ENCODE measurements at places on chromosomes 7 and 10. TPM values are rescaled to one million over a fixed set of nuclear protein-coding genes. Genes with fewer than 3 reads are reported as not detected.
A peak's percentile ranks its signal among the peaks of the same experiment; 100 is the strongest.

The SERPINE1 gene
- total RNA-seq, result 1.1 TPM

GRCh38 chr7:32616625-32617024, 121.3 kb downstream of the AVL9 start:
- DNase-seq, result peak; percentile 26

- DNase-seq, result no peak
Measured at GRCh38 chr10:103295374-103296015, 18.6 kb downstream of the INA start.

DNA sequence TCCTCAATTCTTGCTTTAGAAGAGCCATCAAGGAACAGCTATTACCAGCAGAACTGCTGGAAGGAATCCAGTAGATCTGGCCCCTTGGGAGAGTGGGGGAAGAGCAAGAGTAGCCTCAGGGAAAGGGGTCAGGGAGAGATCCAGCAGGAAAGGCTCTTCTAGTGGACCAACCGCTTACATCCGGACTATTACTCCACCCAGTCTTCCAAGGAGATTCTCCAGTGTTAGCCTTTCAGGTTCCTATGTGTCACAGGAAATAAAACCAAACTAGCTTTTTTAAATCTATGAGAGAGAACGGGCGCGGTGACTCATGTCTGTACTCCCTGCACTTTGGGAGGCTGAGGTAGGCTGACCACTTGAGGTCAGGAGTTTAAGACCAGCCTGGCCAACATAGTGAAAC, 34.3 kb downstream of the TET1 start:
- peak; percentile 7 for DNase-seq

The GOT1 gene
- 35.6 TPM for total RNA-seq

DNA sequence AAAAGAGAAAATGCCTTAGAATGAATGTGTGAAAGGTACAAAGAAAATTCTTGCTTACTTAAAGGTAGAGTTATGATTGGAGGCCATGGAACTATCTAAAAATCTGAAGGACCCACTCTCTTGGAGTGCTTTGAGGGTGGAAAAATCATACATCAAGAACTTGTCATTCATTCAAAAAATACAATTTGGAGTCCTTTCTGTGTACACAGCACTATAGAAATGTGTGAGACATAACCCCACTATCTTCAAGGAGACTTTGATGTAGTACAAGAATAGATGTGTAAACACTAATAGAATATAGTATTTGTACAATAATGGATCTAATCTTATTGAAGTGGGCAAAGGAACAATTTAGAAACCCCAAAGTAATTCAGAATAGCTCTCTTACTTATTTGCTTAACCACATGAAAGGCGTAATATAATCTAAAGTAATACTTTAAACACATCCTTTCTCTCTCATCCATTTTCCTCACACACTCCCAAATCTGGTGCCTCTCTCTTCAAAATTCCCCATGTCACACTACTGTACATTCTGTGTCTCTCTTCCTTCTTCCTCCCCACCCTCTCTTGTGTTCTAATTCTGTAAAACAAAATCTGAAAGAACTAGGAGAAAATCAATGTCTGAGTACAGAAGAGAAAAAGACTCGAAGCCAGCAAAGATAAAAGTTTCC, 166.7 kb downstream of the DNAJB9 start:
- no peak for DNase-seq

DNA sequence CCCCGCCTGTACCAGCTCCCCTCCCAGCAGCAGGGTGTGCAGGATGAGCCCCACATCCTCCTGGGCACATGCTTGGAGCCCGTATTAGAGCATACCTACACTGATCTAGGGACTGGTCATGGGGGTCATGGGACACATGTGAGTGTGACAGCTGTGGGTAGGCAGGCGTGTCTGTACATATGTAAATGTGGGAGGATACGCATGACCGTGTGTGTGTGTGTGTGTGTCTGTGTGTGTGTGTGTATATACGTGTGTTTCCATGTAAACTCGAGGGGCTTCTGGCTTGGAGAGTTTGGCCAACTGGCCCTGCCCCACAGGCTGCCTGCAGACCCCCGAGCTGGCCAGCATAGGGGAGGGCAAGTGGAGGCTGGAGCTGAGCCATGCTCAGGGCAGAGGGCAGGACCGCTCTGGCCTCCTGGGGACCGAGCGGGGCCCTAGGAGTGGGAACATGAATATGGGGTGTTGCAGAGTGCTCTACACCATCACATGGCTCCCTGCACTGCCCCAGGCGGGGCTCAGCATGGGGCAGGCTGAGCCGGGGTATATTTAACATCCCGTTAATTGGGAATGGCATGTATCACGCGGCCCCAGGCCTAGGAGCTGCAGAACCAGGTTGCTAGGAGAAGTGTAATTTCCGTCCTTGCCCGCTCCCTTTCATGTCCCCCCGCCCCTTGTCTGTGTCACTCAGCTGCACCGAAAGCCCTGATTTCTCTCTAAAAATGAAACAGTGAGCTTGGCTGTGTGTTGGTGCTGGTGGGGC, 152.7 kb upstream of the PCBD1 start:
- DNase-seq, result no peak

- DNase-seq, result no peak
Measured at GRCh38 chr10:75450644-75451640, 19.5 kb downstream of the LRMDA start.

- DNase-seq, result no peak
Measured at GRCh38 chr7:55912748-55913158, 25.5 kb downstream of the ZNF713 start.

GRCh38 chr10:86583983-86584382, 62.4 kb upstream of the WAPL start:
- DNase-seq, result no peak

DNA sequence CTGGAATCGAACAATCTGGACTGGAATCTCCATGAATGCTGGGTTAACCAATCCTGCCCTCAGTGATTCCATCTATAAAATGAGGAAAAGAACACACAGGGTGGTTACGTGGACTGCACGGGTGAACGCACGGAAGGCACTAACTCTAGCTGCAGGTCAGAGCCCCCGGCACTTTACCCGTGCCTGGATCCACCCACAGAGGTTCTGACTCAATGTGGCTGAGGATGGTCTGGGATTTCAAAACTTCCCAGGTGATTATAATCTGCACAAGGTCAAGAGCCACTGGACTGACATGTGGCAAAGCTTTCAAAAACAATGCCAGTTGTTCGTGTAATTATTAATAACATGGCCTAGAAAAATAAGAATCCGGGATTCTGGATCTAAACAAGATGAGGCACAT, 29.2 kb downstream of the KIAA1549 start:
- DNase-seq, result no peak

The RNF133 gene
- total RNA-seq, result 0.69 TPM

DNA sequence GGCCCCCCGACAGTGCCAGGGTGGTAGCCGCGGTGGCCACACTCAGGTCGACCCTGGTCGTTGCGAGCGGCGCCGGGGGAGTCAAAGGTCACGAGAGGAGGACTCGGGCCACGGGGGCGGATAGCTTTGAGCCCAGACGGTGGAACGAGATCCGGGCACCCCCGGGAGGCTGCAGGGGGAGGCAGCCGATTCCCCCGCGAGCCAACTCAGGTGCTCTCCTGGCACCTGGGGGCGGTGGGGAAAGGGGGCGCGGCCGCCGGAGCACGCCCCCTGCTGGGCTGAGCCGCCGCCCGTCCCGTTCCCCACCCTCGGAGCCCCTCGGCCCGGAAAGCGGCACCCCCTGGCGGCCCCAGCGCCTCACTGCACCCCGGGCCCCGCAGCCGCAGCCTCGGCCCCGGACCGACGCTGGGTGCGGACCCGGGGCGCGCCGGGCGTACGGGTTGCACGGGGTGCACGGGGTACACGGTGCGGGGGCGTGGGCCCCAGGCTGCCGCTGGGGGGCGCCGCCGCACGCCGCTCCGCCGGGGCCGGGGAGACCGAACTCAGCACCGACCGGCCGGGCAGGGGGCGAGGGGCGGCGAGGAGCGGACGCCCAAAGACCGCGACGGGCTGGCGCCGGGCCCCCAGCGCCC, 521 bp upstream of the NYAP1 start:
- peak; percentile 80 for DNase-seq

GRCh38 chr10:18229826-18230225, 89.6 kb downstream of the CACNB2 start:
- no peak for DNase-seq

The C7orf57 gene
- total RNA-seq, result 0.24 TPM

The SEMA3D gene
- 0.91 TPM for total RNA-seq

The ZC3HAV1L gene
- 15.0 TPM for total RNA-seq

The SH2D4B gene
- total RNA-seq, result 0.24 TPM

DNA sequence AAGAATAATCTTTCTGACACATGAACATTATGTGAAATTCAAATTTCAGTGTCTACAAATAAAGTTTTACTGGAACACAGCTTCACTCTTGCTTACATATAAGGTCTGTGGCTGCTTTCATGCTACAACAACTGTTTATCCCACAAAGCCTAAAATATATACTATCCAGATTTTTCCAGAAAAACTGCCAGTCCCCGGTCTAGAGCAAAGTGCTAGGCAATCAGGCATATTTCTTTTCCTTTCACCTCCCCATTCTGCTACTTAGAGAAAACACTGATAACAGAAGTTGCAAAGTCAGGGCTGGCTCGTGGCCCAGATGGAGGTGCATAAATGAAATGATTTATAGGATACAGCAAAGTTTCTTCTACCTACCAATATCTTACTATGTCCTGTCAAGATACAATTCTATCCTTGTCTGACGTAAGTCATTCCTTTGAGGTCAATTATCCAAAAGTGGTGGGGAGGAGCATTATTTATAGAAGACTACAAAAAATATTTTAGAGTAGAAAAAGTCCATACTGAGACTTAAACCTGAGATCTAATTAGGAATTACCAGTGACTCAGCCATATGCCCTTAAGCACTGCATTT, 384.1 kb downstream of the NXPH1 start:
- no peak for DNase-seq

The PAX4 gene
- total RNA-seq, result not detected

The SPDYE17 gene
- not detected for total RNA-seq

The SDK1 gene
- 20.0 TPM for total RNA-seq
